ENCODE measurements at places on chromosomes 1 and 21.

DNA sequence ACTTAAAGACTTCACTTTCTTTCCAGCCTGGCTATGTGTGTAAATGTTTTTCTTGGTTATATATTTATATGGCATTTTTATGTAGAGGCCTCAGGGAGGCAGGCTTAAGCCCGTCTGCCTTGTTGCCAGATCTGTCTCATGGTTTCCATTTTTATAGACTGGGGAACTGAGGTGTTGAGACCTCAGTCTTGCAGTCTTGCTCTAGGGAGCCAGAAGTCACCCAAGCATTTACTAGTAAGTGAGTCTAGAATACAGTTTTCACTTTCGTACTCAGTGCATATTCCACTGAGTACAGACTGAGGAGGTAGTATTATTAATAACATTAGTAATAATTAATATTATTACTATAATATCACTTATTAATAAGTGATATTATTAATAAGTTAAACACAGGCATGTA is 161.4 kb downstream of the UCK2 start:
- no peak for DNase-seq

DNA sequence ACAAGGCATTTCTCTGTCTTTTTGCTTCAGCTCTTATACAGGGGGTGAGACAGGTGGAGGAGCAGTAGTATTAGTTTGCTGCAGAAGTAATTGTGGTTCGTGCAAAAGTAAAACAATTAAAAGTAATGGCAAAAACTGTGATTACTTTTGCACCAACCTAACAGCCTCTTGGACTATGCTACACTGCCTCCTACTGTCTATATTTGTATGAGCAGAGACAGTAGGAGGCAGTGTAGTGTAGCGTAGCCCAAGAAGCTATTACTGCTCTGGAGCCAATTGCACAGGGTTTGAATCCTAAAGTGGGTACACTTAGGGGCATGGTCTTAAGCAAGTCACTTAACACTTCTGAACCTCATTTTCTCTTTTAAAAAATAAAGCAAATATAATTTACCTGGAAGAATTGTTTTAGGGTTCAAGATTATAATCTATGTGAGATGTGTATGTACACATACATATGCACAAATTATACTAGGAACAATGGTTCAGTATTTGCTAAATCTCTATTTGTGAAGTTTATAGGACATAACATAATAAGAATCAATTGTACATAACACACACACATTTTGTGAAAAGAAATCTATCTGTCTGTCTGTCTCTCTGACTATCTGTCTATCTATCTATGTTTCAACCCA is 103.8 kb downstream of the BRINP3 start:
- no peak for DNase-seq

- no peak for DNase-seq
Measured at GRCh38 chr1:160032165-160032820, 503 bp upstream of the PIGM start.

GRCh38 chr1:221715321-221716169 is 26.3 kb downstream of the DUSP10 start:
- no peak for DNase-seq

DNA sequence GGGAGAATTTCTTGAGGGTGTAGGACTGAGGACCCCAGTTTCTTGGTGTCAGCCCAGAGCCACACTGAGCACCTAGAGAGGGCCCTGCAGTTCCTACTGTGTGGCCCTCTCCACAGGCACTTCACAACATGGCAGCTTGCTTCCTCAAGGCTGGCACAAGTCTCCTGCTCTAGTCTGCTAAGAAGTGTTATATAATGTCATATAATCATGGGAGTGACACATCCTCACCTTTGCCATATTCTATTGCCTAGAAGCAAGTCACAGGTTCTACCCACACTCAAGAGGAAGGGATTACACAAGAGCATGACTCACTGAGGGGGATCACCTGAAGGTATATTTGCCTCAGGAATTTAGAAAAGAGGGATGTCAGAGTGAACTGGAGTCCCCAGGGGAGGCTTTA is 5.5 kb upstream of the SNX27 start:
- DNase-seq = no peak

DNA sequence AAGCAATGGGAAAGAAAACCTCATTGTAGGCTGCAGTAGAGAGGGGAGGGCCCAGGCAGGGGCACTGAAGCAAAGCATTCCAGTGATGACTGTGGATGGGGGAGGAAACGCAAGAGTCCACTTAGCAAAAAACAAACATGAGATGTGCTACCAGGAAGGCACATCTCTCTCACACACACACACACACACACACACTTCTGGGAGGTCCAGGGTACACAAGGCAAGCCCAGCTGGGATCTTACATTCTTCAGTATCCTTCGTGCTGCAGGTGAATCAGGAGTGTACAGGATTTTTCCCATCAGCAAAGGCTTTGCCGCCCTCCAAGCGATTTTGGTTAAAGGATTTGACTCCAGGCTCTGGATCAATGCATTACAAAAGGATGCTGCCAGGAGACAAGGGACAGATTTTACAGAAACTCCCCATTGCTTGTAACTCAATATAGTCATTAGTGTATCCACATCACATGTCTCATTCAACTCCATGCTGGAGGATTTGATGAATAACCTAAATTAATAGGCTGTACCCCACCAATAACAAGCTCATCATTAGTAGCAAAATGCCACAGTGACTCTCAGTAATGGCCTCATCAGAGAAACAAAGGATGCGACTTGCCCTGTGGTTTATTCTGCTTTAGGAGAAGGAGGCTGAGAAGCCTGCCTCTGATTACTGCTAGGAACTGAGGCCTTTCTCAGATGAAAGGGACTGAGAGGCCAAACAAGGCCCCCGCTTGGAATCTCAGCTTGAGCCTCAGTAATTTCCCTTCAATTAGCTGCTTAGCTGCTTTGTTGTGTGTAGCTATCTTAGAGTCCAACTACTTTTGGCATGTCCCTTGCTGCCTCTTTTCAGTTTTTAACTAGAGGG is 41.6 kb downstream of the ABCA4 start:
- DNase-seq = no peak

DNA sequence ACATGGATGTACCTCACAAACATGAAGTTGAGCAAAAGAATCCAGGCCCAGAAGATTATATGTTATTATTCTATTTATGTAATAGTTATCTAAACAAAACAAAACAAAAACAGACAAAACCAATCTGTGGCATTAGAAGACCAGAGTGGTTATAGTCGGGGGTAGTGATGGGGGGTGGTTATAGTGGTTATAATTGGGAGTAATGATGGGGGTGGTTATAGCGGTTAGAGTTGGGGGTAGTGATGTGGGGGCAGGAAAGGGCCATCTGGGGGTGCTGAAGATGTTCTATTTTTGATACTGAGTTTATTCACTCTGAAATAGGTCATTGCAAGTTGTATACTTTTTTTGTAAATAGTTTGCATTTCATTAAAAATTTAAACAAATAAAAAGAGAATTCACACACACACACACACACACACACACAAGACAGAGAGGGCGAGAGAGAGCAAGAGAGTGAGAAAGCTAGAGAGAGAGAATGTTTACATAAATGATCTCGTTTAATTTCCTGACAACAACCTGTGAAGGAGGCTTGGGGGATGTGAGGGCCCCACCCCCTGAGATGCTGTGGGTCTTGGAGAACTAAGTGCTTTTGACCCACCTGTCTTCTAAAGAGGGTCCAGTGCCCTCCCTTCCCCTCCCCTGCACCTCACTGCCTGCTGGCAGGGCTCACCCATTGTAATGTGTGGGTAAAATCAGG is 37.4 kb downstream of the RHOU start:
- DNase-seq = no peak

GRCh38 chr21:24183077-24183476 is 1424.2 kb downstream of the MRPL39 start:
- peak; percentile 36 for DNase-seq

GRCh38 chr1:164562947-164563520 is 4.0 kb downstream of the PBX1 start:
- no peak for DNase-seq

GRCh38 chr1:200916681-200917080 is 22.0 kb downstream of the INAVA start:
- no peak for DNase-seq

DNA sequence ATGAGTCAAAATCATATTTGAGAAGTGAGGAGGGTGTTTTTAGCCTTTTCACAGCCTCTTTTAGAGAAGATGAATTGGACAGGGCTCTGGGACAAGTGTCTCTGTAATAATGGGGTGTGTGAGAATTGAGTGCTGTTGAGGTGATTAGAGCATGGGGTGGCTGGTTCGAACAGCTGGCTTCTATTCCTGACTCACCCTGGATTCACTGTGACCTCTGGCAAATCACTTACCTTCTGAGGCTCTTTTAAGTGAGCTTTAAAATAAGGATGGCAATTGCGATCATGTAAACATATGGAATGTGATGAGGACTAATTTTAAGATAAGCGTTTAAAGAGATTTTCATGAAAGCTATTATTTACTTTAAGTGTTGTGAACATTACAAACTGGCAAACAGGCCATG is 243.4 kb downstream of the ADGRL2 start:
- no peak for DNase-seq

DNA sequence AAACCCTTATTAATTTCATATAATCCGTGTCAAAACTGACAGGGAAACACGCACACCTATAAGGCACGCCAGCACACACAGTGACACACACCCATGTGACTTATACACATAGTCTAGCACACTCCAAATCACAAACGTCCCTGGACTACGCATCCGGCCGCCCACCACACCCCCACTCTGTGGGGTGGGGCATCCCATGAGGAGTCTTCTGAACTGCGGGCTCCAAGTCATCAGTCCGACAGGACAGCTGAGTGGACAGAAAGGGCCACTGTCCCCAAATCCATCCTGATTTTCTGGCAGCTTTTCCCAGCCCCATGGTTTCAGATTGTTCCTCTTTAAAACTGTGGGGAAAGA is 829 bp downstream of the PEA15 start:
- no peak for DNase-seq

- DNase-seq = no peak
Measured at GRCh38 chr1:232106415-232106814, 479.8 kb downstream of the DISC1 start.

GRCh38 chr1:61951731-61952580 is 209.7 kb downstream of the PATJ start:
- DNase-seq = no peak

- peak; percentile 65 for DNase-seq
Measured at GRCh38 chr1:179881642-179882252, 338 bp upstream of the TOR1AIP1 start.

- no peak for DNase-seq
Measured at GRCh38 chr1:219833214-219833815, 95.0 kb downstream of the SLC30A10 start.

DNA sequence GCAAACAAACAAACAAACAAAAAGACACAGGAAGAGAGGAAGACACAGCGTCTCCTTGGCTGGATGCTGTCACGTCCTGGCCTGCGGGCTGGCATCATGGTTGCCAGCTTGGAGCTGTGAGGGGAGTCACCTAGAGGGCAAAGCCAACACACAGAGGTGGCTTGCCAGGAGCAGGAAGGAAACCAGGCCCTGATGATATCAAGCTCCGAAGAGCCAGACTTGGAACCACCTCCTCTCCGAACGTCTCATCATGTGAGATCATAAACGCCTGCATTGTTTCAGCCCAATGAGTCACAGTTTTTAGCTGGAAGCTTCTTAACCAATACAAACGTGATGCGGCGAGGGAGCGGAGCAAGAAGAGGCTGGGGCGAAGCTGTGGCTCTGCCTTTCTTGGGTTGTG is 8.7 kb downstream of the PLA2G2D start:
- no peak for DNase-seq

GRCh38 chr1:16442265-16442664 is 1.7 kb downstream of the NECAP2 start:
- DNase-seq = no peak

GRCh38 chr1:75980972-75981897 is 49.0 kb upstream of the ASB17 start:
- DNase-seq = no peak

- no peak for DNase-seq
Measured at GRCh38 chr1:197843401-197843800, 59.0 kb upstream of the C1orf53 start.

DNA sequence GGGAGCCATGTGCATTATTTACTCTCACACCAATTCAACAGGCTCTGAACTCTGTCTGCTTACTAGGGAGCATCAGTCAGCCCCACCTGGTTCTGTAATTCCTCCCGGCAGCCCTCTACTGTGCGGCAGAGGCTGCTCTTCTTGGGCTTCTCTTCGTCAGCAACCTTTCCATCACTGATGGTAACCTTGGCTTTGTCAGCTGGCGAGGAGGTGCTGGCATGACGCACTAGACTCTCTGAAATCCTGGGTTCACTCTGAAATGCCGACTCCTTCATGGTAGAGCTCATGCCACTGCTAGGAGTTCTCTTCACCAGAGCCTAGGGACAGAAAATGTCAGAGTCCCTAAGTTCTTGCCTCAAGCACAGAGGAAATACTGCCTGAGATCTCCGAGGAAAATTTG is 49.2 kb downstream of the UBR4 start:
- DNase-seq = no peak

GRCh38 chr1:85289848-85290335 is 13.5 kb upstream of the BCL10 start:
- no peak for DNase-seq

GRCh38 chr1:180948641-180949615 is 36.2 kb downstream of the KIAA1614 start:
- no peak for DNase-seq

DNA sequence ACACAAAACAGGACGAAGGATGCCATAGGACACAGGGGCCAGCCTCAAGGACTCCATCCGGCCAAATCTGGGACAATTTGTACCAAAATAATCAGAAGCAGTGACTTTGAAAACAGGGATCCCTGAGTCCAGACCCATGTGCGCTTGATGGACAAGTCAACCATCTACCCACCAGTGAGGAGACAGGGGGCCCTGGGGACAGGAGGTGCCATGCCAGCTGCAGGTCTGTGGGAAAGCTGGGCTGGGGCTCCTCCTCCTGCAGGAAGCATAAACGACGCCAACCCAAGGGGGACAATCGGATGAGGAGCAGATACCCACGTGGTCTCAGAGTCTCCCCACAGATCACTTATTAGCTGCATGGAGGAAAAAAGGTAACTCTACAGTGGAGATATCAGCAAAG is 50.6 kb downstream of the NPHP4 start:
- no peak for DNase-seq

GRCh38 chr1:223737342-223737741 is 25.0 kb downstream of the CAPN2 start:
- no peak for DNase-seq

DNA sequence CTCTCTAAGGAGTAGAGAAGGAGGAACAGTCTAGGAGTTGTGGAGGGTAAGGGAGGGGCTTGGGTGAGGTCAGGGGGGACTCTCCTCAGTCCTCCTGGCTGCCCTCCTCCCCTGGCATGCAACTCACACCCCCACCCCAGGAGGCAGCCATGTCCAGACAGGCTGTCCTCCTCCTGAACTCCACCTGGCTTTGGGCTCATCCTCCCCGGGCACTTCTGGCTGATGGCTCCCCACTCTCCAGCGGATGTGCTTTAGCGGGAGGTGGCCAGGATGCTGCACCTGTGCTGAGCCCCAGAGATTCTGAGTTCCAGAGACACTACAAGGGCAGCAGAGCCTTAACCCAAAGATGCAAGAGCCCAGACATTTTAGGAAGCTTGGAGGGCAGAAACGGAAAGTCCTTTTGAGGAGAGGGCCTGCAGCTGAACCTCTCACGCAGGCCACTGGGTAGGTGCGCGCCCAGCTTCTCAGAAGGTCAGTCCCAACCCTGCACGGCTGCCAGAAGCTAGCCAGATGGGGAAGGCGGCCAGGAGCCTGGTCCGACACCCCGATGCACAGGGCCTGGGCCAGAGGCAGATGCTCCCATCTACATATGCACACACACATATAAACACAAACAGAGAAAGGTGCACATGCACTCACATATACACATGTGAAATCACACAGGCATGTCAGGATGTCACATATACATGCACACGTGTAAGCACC is 83.4 kb downstream of the PDE9A start:
- no peak for DNase-seq

- DNase-seq = no peak
Measured at GRCh38 chr1:178942285-178943198, 71.7 kb upstream of the ANGPTL1 start.

GRCh38 chr1:231597971-231598370 is 28.6 kb upstream of the DISC1 start:
- no peak for DNase-seq

All from AG04449 (cell line).